Stimulated activated CD4-positive, alpha-beta T cell treated with anti-CD3 and anti-CD28 coated beads, Interleukin-2, amount 100 ng/mL, for 24 hours (primary cell): ENCODE measurements at places on chromosomes 12 and 14.

- no peak for DNase-seq
Observed at GRCh38 chr12:8636581-8636980, 23.9 kb upstream of the AICDA start.

GRCh38 chr14:29941401-29941800, 13.8 kb upstream of the PRKD1 start:
- no peak for DNase-seq

GRCh38 chr12:7039403-7039802, 21.1 kb upstream of the C1S start:
- no peak for DNase-seq

GRCh38 chr12:57753756-57754337, 1.1 kb upstream of the MARCHF9 start:
- no peak for DNase-seq

- no peak for DNase-seq
Observed at GRCh38 chr14:99148861-99149610, 123.0 kb downstream of the BCL11B start.

GRCh38 chr12:129075460-129076208, 222.4 kb downstream of the GLT1D1 start:
- no peak for DNase-seq

DNA sequence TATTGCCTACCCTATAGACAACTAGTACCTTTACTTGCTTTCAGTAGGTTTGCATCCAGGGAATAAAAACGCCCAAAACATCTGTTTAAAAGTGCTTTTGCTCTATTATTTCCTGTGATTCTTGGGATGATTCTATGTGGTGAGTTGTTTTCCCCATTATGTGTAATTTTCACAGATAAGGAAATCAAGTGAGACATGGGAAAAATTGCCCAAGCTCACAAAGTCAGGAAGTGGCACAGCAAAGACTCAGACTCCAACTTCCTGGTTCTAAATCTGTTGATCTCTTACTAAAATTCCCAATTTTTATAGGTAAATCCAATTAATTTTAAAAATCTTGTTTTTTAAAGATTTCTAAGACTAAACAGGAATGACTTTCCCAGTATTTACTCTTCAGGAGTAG, 39.0 kb downstream of the NID2 start:
- DNase-seq: no peak

- DNase-seq: no peak
Observed at GRCh38 chr12:24015833-24016160, 66.3 kb upstream of the SOX5 start.

DNA sequence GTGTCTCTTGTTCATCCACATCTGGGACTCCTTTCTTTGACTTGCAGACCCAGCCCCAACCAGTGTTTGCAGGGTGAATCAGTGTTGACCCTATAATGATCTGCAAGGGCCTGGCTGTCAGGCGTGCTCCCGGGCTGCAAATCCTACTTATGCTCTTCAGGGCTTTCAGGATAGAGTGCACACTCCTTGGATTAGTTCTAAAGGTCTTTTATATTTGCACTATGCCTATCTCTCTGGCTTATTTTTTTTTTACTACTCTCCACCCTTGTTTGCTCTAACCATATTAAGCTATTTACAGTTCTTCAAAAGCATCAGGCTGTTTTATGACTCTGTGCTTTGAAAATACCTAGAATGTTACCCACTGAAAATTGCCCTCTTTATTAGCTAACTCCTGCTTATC, 4.3 kb upstream of the PRICKLE1 start:
- no peak for DNase-seq

DNA sequence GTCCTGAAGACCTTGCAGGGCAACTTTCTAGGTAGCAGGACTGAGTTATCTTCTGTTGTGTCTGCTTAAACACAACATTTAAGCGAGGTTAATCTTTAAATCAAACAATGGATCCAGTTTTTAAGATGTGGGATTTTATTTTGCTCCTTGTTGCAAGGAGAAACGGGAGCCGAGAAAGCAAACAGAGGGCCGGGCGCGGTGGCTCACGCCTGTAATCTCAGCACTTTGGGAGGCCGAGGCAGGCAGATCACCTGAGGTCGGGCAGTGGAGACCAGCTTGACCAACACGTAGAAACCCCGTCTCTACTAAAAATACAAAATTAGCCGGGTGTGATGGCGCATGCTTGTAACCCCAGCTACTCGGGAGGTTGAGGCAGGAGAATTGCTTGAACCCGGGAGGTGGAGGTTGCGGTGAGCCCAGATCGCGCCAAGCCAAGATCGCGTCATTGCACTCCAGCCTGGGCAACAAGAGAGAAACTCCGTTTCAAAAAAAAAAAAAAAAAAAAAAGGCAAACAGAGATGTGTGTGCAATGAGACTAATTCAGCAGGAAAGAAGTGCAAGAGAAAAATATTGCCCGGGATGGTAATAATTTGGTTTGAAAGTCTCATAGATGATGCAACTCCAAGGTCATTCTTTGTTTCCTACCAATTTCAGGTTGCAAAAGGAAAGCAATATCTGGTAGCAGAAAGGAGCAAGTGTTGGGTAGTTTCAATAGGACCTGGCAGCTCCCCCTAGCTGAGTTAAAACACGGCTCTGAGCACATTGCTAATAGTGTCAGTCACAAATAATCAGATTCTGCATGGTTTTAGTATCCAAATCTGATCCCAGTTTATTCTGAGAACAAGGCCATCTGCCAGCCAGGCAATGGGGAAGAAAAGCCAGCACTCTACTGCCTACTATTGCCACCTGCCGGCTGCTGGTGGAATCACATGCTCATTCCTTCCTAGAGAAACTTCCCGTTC, 141.4 kb downstream of the PPM1H start:
- peak; percentile 82 for DNase-seq
